ENCODE measurements at places on chromosomes 13 and 19.

- DNase-seq, result peak; percentile 51
These were observed 5.8 kb upstream of the USE1 start for GRCh38 chr19:17209126-17210036.

DNA sequence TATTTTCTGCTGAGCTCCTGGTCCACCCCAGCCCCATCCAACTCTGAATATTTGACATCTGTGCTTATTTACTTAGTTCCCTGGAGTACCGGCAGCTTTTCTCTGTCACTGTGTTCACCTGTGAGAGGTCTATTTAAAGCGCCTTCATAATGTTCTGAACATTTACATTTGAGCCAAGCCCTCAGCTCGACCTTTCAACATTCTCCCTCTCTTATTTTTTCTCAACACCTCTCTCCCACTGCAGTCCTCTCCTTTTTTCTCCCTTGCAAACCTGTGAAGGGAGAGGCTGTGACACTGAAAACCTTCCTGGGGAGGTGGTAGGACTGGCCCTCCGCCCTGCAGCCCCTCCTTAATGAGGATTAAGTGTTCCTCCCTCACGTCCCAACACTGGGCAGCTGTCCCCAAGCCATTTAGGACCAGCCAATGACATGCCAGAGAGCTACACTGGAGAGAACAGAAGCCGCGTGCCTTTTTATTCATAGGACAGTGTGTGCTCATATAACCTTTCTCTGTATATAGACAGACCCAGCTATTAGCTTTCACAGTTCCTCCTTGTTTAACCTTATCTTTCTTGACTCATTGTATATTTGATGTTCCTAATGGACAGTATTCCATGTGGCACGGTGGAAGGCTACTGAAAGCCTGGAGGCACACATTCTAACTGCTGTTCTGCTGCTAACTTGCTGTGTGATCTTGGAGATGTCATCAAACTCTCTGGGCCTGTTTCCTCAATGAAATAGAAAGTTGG is 134.8 kb downstream of the NUFIP1 start:
- no peak for DNase-seq

- DNase-seq, result no peak
These were observed 20.7 kb downstream of the LIG1 start for GRCh38 chr19:48149430-48149829.

DNA sequence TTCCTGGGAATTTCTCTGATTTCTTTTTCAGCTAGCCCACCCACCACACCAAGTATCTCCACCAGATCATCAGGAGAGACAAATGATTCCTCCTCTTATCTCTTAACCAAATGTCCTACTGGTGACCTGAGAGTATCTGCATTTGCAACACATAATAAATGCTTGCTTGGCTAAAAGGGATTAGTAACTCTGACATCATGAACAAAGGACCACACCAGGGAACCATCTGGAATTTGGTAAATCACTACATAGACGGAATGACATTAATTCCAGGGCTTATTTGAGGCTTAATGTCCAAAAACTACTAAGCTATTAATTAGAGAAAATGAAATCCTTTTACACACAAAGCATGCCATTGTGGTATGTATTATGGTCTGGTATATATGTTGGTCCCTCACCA is 139.0 kb downstream of the RAP2A start:
- DNase-seq, result peak; percentile 45

DNA sequence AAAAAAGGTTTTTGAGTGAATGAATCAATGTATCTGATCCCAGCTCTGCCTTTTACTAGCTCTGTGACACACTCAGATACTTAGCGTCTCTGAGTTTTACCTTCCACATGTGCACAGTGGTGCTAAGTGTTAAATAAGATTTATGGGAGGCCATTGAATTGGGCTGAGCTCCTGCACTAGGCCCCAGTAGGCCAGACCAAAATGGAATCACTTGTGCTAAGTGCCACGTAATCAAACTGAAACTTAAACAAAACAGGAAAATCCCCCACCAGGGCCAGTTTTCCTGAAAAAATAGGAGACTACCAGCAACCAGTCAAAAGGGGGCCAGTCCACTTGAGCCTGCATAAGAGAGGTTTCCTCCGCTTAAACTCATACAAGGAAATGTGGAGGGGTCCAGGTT is 40.9 kb downstream of the GJA3 start:
- DNase-seq, result no peak

DNA sequence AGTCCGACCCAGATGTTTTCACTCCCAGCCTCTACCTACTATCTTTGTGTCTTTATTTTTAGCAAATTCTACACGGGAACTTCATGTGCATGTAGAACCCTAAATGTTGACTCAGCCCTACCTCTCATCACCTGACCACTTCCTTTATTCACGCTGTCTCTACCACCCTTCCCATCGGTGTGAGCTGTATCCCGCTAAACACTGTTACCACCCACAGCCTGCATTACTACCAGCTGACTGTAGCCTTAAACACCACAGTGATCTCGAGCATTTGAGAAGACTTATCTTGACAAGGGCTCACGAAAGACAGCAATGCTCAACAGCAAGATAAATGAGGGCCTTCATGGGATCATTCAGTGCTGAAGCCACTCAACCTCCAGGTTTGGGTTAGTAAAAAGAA is 15.1 kb downstream of the NCR1 start:
- DNase-seq, result no peak

DNA sequence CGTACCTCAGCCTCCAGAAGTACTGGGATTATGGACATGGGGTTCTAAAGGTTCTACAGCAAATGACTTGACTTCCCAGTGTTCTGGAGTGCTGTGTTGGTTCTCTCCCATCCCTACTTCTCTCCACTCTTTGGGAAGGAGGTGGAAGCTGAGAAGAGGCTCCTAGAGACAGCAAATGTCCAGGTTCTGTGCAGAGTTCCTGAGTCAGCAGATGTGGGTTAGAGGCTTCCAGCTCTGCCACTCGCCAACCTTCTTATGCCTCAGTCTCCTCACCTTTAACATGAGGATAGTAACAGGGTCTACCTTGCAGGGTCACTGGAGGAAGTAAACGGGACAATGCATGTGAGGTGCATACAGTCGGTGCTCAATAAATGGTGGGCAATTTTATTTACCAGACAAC is 80.5 kb upstream of the VSTM2B start:
- no peak for DNase-seq

- DNase-seq, result no peak
These were observed 1190.5 kb upstream of the SLC10A2 start for GRCh38 chr13:104256701-104257100.

- DNase-seq, result no peak
These were observed at the start of gene FSTL3 for GRCh38 chr19:676339-677105. TSS of gene FSTL3 (plus strand) at chr19:676392. CDS start at chr19:676424, 32 bp downstream.

DNA sequence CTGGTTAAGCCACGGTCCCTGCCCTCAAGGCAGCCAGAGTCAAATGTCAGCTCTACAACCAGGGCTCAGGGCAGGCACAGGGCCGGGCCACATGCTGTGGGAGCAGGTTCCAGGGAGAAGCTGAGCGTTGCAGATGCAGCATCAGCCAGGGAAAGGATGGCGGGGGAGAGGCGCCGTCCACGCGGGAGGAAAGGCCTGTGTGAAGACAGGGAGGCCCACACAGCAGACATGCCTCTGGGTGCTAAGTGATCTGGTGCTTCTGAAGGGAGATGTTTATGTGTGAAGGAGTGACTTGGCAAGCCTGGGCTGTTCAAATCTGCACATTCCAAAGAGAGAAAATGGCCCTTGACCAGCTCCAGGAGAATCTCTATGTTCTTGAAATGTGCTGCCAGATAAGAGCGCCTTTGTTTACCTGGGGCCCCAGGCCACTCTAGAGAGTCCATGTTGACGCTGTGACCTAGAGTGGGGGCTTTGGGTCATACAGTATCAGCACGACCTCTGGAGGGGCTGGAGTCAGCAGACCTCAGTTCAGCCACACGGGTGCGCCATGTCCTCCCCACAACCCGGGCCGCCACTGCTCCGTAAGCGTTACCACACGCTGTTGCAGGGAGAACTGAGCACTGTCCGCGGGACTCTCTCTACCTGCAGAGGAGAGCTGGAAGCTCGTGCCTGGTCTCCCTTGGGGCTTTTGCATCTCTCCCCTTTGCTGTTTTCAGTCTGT is 15.9 kb upstream of the ATF5 start:
- DNase-seq, result no peak
